AG04449 (cell line): ENCODE measurements at places on chromosomes 12 and 14.

GRCh38 chr12:12745576-12746211 is 28.5 kb downstream of the CDKN1B start:
- DNase-seq = no peak

DNA sequence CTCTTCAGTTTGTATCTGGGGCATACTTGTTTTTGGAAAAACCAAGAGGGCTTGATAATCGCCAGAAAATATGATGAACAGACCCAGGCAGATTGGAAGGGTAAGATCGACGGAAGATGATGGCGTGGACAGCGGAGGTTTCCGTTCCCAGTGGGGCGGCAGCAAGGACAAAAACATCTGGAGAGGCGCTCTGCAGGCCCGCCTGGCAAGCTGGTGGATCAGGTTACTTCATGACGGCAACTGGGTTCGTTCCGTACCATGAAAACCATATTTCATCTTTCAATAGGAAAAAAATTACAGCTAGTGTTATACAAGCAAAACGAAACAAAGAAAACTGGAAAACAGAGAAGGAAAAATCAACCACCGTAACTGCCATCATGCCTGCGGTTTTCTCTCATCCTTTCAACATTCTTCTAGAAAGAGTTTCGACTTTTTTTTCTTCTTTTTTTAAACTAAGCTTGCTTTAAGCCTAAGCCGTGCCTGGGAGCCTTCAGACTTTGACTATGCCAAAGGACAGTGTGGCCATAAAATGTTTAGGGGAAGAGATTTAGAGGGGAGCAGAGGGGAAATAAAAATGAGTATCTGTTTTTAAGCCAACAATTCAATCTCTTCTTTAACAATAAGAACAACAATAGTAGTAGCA is 210.5 kb downstream of the FOXN3 start:
- DNase-seq = no peak

DNA sequence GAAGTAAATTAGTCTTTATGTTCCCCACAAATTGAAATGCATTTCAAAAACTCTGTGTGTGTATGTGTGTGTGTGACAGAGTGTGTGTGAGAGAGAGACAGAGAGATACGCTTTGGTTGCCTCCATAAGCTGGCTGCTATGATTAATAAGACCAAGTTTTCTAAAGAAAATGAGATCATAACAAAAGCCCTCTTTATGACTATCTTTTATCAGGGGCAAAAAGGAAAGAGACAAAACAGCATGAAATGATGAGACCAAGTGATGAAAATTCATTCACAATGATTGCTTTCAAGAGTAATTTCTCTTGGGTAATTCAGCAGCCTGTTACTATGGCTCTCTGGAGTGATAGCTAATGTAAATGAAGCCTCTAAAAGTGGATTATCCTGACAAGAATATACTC is 277.6 kb upstream of the PLEKHG7 start:
- no peak for DNase-seq

DNA sequence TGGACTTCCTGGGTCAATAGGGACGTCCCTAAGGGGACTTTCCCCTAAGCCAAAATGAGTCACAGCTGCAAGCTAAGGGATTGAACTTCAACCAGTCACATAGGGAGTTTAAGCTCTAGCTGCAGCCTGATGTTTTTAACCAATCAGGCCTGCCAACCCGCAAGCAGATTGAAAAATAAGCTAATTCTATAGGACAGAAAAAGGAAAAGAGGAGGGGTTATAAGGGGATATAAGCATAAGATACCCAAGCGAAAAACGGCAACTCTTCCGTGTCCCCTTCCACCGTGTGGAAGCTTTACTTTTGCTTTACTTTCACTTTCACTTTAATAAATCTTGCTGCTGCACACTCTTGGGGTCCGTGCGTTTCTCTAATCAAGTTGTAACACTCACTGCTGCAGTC is 24.4 kb downstream of the ATP23 start:
- DNase-seq = no peak

DNA sequence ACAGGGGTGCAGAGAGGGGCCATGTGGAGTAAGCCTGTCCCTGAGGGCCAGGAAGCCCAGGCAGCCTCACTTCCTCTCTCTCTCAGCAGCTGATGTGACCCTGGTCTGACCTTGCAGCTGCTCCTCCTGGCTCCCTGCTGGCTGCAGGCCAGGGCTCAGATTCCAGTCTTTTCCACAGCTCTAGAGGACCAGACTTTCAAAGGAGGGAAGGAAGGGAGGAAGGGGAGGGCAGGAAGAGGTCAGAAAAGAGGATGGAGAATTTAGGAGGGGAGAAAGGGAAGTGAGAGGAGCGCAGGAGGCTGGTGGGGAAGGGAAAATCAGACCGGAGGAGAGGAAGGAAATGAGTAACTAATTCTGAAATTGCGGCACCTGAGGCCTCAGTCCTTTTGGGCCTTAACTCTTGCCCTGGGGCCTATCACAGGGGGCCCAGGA is 40.9 kb upstream of the VASH1 start:
- no peak for DNase-seq

DNA sequence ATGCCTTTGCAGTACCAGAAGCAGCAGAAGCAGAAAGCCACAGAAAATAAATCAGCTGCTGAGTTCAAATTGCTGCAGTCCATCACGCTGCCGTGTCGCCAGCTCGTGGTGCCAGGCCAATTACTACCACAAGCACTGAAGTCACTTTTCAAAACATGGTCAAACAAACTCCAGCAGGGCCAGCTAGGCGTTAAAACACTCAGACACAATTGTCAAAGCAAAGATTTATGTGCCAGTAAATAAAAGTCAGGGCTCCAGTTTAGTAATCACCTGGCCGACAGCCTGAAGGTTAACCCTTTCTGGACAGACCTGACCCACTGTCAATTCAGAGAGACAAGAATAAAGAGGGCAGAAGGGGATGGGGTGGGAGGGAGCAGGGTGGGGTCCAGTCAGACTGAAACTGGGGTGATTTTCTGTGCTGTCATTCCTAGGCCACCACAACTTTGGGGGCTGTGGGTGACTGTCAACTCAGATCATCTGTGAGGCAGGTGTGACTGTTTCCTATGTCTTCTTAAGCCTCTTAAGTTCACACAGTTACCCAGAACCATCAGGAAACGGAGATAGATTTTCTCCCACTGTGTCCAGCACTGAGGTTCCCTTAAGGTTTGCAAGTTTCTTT is 109.8 kb upstream of the FUT8 start:
- DNase-seq = no peak

- DNase-seq = no peak
Measured at GRCh38 chr12:56223571-56224101, 506 bp upstream of the NABP2 start.

DNA sequence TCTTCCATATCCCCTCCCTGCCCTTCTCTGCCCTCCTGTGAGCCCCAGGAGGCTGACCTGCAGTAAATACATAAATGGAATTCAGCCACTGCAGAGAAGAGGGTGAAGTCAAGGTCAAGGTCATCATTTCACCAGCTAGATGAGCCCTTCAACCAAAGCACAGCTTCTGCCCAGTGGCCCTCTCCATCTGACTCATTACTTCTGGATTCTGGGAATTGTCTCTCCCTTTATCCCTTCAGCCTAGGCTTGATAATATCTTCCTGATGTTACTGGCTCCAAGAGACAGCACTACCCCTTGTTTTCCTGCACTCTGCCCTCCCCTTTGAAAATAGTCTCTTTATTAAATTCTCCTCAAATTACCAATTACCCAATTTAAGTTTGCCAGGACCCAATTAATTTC is 64.5 kb downstream of the TTC9 start:
- no peak for DNase-seq

- DNase-seq = no peak
Measured at GRCh38 chr12:21818627-21819026, 44.1 kb upstream of the KCNJ8 start.

- no peak for DNase-seq
Measured at GRCh38 chr12:1584326-1584725, 10.1 kb downstream of the FBXL14 start.

GRCh38 chr14:92960706-92961566 is 38.0 kb downstream of the CHGA start:
- no peak for DNase-seq

DNA sequence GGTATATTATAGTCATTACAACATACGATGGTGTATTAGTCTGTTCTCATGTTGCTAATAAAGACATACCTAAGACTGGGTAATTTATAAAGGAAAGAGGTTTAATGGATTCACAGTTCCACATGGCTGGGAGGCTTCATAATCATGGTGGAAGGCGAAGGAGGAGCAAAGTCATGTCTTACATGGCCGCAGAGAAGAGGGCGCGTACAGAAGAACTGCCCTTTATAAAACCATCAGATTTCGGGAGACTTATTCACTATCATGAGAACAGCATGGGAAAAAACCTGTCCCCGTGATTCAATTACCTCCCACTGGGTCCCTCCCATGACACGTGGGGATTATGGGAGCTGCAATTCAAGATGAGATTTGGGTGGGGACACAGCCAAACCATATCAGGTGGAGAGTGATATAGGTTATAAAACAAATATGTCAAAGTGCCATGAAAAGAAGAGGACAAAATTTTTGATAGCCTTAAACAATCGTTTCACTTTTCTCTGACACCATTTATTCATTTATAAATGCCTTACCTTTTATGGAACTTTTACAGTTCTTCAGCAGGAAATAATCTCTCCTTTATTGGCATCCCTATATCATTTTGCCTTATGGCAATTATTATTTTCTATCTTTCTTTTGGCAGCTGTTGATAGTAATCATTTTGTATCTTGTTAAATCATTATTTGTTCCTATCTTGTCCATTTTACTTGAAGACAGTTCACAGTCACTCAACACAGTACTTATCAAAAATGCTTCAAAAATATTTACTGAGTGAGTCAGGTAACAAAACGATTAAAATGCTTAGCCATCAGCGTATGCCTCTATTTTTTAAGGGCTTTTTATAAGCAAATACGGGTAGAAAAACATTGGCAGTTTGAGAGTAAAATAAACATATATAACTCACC is 196.0 kb downstream of the RAD51B start:
- DNase-seq = no peak

DNA sequence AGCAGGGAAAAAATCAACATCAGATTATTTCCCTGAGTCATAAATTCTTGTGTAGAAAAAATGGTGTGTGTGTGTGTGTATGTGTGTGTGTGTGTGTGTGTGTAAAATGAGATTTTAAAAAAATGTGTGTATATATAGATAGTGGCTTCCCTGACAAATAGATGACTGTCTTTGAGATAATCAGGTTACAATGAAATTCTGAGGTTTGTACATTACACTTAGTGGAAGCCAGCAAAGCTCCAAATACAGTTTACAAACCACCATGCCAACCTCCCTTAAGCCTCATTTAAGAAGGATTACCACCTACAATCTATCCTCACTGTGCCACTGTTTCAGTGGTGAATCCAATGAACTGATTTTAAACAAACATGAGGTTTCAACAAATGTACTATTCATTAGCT is 93.8 kb downstream of the MED13L start:
- no peak for DNase-seq

DNA sequence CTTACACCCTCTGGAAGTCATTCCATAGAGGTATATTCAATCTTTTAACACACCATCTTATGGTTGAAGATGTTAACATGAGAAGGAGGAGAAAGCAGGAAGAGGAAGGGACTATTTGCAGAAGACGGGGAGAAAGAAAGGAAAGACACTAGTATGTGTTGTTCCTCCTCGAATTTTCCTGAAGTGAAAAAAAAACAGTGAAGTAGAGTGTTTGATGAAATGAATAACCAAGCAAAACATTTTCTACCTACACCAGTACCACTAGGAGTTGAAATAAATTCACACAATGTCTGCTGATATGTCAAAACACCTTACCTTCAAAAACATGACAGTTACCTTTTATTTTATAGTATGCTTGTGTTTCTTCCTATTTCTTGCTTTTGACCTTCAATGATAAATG is 1.4 kb upstream of the CNOT2 start:
- DNase-seq = no peak

- no peak for DNase-seq
Measured at GRCh38 chr12:124310178-124310577, 15.3 kb downstream of the RFLNA start.

GRCh38 chr14:105532735-105533141 is 6.4 kb downstream of the TMEM121 start:
- DNase-seq = no peak

- DNase-seq = no peak
Measured at GRCh38 chr12:53676656-53677015, 753 bp upstream of the ATP5MC2 start.

- no peak for DNase-seq
Measured at GRCh38 chr12:132610866-132611602, 652 bp upstream of the LRCOL1 start.

DNA sequence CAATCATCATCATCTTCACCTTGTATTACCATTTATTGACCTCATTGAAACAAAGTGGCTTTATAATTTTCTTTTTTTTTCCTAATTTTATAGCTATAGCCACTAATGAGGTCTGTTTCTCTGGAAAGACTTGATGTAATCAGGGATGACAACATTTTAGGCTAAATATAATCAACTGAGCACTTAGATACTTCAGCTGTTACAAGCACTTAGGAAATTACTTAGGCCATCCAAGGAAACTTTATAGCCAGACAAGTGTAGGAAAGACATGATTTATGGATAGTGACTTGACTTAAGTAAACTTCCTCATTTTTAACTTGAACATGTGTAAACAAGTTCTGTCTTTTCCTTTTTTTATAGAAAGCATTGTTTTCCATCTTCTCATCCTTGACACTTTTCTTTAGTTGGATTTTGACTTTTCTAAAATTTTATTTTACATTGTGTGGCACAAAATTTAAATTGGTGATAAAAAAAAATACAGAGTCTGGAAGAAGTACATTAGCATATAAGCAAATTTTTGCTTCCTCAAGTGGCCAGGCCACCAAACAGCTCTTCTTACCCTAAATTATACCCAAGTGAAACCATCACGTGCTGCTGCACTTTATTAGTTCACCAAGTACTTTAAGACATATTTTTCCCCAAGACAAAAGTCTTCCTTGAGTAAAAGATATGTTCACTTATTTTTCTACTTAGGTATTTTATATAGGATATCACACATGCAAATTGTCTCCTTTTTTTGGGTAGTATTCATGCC is 15.1 kb downstream of the CPNE8 start:
- no peak for DNase-seq

GRCh38 chr14:91038439-91038838 is 22.0 kb downstream of the RPS6KA5 start:
- no peak for DNase-seq

- peak; percentile 93 for DNase-seq
Measured at GRCh38 chr12:68267892-68268396, 14.5 kb upstream of the IL22 start.

- DNase-seq = no peak
Measured at GRCh38 chr14:75860561-75861160, 121.1 kb downstream of the TGFB3 start.

- DNase-seq = no peak
Measured at GRCh38 chr12:38847247-38847646, 58.1 kb downstream of the CPNE8 start.
